ENCODE measurements at places on chromosomes 1 and 21. TPM values are rescaled to one million over a fixed set of nuclear protein-coding genes. Genes with fewer than 3 reads are reported as not detected.

The DIO1 gene
- not detected for total RNA-seq

GRCh38 chr1:160758521-160758920 lies 19.5 kb downstream of the SLAMF7 start:
- DNase-seq = no peak

DNA sequence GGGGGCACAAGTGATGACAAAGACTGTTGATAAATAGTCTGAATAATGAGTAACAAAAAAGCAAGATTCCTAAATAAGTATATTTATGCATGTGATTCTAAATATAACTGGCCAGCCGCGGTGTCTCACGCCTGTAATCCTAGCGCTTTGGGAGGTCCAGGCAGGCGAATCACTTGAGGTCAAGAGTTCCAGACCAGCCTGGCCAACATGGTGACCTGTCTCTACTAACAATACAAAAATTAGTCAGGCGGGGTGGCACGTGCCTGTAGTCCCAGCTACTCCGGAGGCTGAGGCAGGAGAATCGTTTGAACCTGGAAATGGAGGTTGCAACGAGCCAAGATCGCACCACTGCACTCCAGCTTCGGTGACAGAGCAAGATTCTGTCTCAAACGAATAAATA lies 161.5 kb downstream of the TOMM20 start:
- DNase-seq = no peak

DNA sequence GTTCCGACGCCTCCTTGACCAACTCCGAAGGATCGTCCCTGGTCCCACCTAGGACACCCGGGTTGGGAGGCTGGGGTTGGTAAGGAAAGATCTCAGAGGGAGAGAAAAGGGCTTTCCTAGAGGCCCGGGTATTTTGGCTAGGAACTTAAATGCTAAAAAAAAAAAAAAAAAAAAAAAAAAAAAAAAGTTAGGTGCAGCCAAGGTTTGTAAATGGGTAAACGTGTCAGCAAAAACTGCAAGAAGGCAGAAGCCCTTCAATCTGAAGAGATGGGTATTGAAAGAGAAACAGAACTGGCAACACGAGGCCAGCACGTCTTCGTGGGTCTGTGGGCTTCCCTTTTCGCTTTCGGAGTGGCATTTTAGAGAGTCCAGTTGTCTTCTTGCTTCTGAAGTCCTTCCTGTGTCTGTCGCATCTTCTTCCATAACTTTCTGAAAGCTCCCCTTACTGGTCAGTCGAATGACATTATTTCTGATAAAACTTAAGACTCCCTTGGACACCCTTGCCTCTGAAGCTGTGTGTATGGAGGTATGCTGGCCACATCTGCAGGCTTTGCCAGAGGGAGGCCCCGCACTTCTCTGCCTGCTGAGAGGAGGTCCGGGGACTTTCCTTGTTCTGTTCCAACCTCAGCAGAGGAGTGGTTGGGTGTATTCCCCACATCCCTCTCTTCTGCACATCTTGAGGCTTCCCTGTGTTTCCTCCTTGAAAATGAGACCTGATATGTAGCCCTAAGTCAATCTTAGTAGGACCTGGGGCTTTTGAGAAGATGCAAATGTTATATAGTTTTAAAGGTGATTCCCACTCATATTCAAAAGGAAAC lies 745 bp downstream of the RCSD1 start:
- no peak for DNase-seq

DNA sequence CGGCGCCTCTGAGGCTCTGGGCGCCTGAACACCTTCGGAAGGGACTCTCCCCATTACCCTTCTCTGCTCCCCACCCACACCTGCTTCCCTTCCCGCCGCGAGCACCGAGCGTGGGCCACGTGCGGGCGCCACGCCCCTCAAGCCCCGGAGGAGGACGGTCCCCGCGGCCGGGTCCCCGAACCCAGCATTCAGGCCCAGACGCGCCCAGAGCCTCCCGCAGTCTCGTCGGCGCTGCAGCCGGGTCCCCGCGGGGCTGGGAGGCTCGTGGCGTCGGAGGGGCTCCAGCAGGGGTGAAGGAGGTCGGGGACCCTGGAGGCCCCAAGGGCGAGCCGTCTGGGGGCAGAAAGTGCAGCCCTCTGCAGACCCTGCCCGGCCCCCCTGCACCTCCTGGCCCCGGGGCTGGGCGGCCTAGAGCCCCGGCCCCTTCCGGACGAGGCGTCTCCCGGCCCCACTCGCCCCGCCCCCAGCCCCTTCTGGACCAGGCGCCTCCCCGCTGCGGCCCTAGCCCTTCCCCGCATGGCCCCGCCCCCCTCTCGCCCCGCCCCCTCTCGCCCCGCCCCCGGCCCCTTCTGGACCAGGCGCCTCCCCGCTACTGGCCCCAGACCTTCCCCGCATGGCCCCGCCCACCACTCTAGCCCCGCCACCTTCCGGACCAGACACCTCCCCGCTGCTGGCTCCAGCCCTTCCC lies 378 bp upstream of the SMIM1 start:
- DNase-seq = no peak

GRCh38 chr1:6547301-6547700 lies 7.0 kb downstream of the NOL9 start:
- DNase-seq = no peak

DNA sequence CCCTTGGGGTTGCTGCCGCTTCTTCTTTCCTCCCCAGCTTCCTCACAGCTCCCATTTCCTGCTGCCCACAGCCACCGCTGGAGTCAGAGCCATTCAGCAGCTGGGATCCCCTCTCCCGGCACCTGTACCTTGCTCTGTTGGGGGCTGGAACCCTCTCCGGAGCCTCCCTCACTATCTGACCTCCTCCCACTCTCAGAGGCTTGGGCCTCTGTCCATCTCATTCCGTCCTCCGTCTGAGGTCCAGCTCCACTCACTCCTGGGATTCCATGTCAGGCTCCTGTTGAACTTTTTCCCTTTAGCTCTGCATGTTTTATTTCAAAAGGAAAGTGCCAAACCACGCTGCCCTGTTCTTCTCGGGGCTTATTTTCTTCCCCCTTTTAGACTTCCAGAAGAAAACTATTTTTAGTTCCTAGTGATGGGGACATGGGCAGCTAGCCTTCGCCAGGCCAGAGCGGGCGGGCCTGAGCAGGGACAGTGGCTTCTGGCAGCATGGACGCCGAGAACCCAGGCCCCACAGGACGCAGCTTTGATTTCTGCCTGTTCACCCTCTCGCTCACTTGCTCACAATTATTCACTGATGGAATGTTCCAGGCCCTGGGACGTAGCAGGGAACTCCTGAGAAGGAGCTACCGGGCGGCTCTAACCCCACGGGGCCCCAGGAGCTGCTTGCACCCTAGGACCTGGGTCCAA lies 79.2 kb downstream of the ARHGEF10L start:
- no peak for DNase-seq
